ENCODE measurements at places on chromosomes 16 and 17. TPM values are rescaled to one million over a fixed set of nuclear protein-coding genes. Genes with fewer than 3 reads are reported as not detected.

Gene ERN2
- 0.05 TPM for polyA plus RNA-seq

Gene WRAP53
- polyA plus RNA-seq, result 8.2 TPM

Gene UMOD
- polyA plus RNA-seq, result not detected

Gene SMIM22
- 3.2 TPM for polyA plus RNA-seq

Gene PRDM7
- not detected for polyA plus RNA-seq

Gene SLC47A1
- polyA plus RNA-seq, result 0.96 TPM

GRCh38 chr16:8537691-8538342, 52.5 kb downstream of the TMEM114 start:
- H3K27me3 ChIP-seq, result no peaks in the 10 kb centered on the region
- no peak for DNase-seq
- no peaks in the 10 kb centered on the region for H3K4me1 ChIP-seq
- no peak overlapping the region for H3K4me3 ChIP-seq

GRCh38 chr17:61658183-61658582, 67.2 kb upstream of the NACA2 start:
- H3K27me3 ChIP-seq, result no peaks in the 10 kb centered on the region
- no peaks in the 10 kb centered on the region for H3K36me3 ChIP-seq
- DNase-seq, result no peak
- H3K27ac ChIP-seq, result no peak overlapping the region
- H3K4me1 ChIP-seq, result no peaks in the 10 kb centered on the region
- no peak overlapping the region for H3K4me3 ChIP-seq

GRCh38 chr17:76261421-76262215, 3.5 kb upstream of the UBALD2 start:
- peak; percentile 45 for DNase-seq
- no peak overlapping the region for H3K4me3 ChIP-seq
- H3K36me3 ChIP-seq, result no peaks in the 10 kb centered on the region
- H3K27ac ChIP-seq, result peak overlapping the region; percentile 82
- H3K4me1 ChIP-seq, result peaks cover 14% of the 10 kb centered on the region

DNA sequence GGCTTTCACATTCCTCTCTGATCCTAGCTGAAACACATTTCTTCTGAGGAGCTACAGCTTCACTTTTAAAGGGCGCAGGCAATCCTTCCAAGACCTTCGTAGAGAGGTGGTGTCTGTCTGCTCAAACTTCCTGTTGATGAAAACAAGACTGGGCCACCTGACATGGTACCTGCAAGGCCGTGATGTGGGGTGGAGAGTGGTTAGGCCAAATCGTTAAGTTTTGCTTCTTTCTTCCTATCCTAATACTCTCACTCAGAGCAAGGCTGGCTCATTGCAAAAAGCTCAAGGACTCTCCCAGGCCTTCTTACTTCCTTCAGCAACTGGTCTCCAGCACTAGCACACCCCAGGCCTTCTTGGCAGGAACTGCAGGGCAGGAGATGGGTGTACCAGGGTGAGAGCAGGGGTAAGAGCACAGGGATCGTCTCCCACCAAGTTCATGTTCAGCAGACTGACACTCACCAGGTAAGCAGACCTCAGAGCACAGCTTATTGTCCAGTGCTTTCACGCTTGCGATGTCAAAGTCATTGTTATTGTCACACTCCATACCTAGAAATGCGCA, 10.9 kb upstream of the FOXJ1 start:
- H3K27ac ChIP-seq, result no peak overlapping the region
- H3K4me1 ChIP-seq, result peaks cover 11% of the 10 kb centered on the region
- no peaks in the 10 kb centered on the region for H3K27me3 ChIP-seq
- no peak for DNase-seq

DNA sequence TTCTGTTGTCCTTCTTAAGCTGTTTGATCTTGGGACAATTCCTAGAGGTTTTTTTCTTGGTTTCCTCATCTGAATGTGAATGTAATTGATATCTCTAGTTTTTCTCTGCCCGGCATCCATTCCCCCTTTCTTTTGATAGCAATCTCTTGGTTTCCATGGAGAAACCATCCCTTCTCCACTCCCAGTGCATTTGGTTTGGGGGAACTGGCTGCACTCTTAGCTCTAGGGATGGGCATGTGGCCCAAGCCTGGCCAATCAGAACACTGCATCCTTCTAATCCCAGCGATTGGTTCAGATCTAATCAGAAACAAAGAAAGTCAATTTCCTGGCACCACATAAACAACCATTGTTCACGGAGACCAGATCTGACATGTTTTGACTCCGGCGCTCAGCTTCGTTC, 45.1 kb downstream of the IRX3 start:
- H3K36me3 ChIP-seq, result no peaks in the 10 kb centered on the region
- no peak overlapping the region for H3K4me3 ChIP-seq
- DNase-seq, result no peak

GRCh38 chr16:75244844-75245758, 6.3 kb downstream of the BCAR1 start:
- H3K27me3 ChIP-seq, result peaks cover 2% of the 10 kb centered on the region
- H3K4me3 ChIP-seq, result no peak overlapping the region
- peaks cover 96% of the 10 kb centered on the region for H3K4me1 ChIP-seq
- peak overlapping the region; percentile 95 for H3K27ac ChIP-seq
- peak; percentile 93 for DNase-seq
- peaks cover 40% of the 10 kb centered on the region for H3K36me3 ChIP-seq

DNA sequence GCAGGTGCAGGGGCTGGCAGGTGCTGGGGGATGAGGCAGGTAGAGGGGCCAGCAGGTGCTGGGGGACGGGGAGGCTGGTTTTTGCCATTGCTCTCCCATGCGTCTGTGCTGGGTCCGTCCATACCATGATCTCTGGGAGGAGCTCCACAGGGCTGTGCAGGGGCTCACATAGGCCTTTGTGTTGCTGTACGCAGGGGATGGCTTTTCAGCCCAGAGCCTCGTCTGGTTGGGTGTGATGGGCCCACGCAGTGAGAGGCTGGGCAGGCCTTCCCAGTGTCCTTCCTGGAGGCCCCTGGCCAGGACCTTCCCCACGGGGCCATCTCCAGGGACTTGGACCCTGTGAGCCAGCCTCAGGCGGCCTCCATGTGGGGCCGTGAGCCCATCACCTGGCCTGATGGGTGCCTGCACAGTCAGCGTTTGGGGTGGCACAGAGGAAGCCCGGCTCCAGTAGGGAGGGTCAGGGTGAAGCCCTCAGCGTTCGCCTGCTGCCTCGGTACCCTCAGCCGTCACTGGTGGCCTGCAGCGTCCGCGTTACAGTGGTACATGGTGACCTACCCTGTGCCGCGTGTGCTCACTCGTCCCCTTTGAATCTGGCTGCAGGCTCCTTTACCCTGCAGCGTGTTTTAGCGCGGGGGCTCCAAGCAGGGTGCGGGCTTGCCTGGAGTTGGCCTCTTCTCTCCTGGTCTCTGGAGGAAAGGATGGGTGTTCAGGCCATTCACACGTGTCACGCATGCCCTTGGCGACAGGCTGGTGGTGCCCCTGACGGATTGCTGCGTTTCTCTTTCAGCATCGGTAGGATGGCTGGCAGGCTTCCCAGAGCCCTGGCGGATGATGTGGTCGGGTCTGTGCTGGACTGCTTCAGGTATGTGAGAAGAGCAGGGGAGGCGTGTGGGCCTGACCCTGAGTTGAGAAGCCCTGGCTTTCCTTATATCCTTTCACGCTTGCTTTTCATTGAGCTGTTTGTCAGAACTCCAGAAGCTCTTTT, 30.6 kb downstream of the ZNF750 start:
- H3K27ac ChIP-seq, result no peak overlapping the region
- DNase-seq, result no peak
- H3K36me3 ChIP-seq, result peaks cover 57% of the 10 kb centered on the region
- no peak overlapping the region for H3K4me3 ChIP-seq

DNA sequence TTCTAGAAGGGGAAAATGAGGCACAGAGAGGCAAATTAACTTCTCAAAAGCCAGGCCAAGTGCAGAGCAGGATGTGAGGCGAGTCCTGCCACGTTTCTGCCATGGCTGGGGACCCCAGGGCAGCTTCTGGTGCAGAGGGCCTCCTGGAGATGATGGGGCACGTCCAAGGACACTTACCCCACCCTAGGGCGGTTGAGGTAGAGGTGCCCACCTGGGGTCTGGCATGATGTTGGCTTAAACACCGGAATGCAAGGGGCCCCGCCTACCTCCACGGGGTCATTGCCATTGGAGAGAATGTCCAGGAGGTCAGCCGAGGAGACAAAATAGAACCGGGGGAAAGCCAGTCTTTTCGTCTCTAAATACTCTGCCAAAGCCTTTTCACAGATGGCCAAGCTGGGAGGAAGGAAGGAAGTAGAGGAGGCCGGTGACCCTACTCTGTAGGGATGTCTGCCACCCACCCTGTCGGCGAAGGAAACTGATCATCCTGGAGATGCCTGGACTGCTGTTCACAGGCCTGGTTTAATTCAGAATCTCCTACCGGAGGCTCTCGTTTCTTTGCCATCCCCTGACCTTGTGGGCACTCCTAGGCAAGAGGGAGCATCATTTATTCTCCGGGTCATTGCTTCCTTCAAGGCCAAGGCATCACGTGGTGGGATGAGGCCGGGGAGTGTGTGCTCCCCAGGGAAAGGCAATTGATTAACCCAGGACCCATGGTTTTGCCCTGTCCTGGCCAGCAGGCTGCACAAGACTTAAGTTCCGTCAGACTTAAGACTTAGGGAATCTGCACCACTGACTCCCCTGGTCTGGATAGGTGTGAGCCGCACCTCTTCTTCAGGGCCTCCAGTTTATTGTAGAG, 70.5 kb downstream of the DNAH17 start:
- H3K36me3 ChIP-seq, result no peaks in the 10 kb centered on the region
- no peaks in the 10 kb centered on the region for H3K4me1 ChIP-seq
- H3K27ac ChIP-seq, result no peak overlapping the region
- H3K27me3 ChIP-seq, result peaks cover 2% of the 10 kb centered on the region

GRCh38 chr17:4764595-4764994, 7.1 kb upstream of the TM4SF5 start:
- H3K4me1 ChIP-seq, result no peaks in the 10 kb centered on the region
- no peaks in the 10 kb centered on the region for H3K36me3 ChIP-seq
- H3K27me3 ChIP-seq, result no peaks in the 10 kb centered on the region
- peak overlapping the region; percentile 5 for H3K27ac ChIP-seq
- no peak overlapping the region for H3K4me3 ChIP-seq
- DNase-seq, result peak; percentile 65

DNA sequence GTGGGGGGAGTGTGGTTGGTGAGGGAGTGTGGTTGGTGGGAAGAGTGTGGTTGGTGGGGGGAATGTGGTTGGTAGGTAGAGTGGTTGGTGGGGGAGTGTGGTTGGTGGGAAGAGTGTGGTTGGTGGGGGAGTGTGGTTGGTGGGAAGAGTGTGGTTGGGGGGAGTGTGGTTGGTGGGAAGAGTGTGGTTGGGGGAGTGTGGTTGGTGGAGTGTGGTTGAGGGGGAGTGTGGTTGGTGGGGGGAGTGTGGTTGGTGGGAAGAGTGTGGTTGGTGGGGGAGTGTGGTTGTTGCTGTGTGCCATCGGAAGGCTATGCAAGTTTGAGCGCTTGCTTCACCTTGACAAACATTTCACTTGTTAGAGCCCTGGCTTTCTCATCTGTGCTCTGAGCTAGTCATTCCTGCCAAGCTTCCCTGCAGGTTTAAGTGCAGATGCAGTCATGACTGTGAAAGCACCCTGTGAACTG, 20.1 kb downstream of the MINK1 start:
- H3K27me3 ChIP-seq, result no peaks in the 10 kb centered on the region
- peaks cover 17% of the 10 kb centered on the region for H3K4me1 ChIP-seq
- peaks cover 3% of the 10 kb centered on the region for H3K36me3 ChIP-seq
- no peak overlapping the region for H3K4me3 ChIP-seq
- no peak overlapping the region for H3K27ac ChIP-seq
- DNase-seq, result no peak

GRCh38 chr16:67862623-67863583, 9.9 kb upstream of the EDC4 start:
- peaks cover 49% of the 10 kb centered on the region for H3K4me1 ChIP-seq
- H3K36me3 ChIP-seq, result peaks cover 41% of the 10 kb centered on the region
- no peaks in the 10 kb centered on the region for H3K27me3 ChIP-seq

- H3K4me3 ChIP-seq, result no peak overlapping the region
- no peaks in the 10 kb centered on the region for H3K4me1 ChIP-seq
- DNase-seq, result no peak
- no peak overlapping the region for H3K27ac ChIP-seq
- no peaks in the 10 kb centered on the region for H3K27me3 ChIP-seq
Observed at GRCh38 chr16:20510323-20510722, 59.0 kb downstream of the ACSM2A start.

DNA sequence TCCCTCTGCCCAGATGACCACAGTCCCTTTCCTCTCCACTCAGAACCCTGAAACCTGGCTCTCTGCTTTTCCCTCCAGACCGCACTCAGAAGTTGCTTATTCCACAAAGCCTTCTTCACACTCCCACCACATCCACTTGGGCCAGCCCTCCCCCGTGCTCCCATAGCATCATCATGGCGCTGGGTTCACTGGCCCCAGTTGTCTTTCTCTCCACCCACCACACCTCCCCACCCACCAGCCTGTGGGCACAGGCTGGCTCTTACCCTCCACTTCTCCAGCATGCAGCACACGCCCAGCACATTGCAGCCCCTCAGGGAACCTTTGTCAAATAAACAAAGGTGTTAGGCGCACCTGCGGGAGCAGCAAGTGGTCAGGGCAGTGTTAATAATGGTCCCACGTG, 130.0 kb downstream of the KATNIP start:
- H3K4me3 ChIP-seq, result no peak overlapping the region
- no peak for DNase-seq

GRCh38 chr17:81428516-81428915, 33.3 kb downstream of the BAHCC1 start:
- H3K4me3 ChIP-seq, result no peak overlapping the region
- H3K36me3 ChIP-seq, result no peaks in the 10 kb centered on the region
- no peak overlapping the region for H3K27ac ChIP-seq
- no peak for DNase-seq

DNA sequence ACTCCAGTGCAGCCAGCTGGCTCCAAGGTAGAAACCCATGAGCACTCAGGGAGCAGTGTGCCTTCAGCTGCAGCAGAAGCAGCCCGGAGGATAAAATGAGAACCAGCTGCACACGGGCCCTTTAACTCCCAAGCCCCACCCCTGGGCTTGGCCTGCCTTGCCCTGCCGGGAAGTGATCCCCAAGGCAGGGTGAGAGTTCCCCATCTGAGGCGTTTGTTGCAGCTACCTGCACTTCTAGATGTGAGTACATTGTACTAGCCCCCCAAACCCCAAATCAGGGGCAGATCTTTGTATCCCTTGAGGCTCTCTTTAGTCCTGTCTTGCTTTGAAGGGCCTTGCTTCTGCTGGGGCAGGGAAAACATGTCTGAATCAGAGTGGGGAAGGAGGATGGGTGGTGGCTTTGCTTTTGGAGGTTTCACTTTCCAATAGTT, at the start of gene MVP:
MVP (plus strand) TSS at position 192 of the 431 bp plus-strand sequence. CDS start 10,088 bp downstream, outside the sequence.
- peak within 1 kb of the TSS; percentile 92 for H3K27ac ChIP-seq

GRCh38 chr16:85202631-85203461, 90.6 kb upstream of the CIBAR2 start:
- DNase-seq, result peak; percentile 84
- peaks cover 3% of the 10 kb centered on the region for H3K36me3 ChIP-seq
- no peaks in the 10 kb centered on the region for H3K27me3 ChIP-seq
- peak overlapping the region; percentile 60 for H3K27ac ChIP-seq
- H3K4me3 ChIP-seq, result no peak overlapping the region

- H3K27me3 ChIP-seq, result no peaks in the 10 kb centered on the region
- no peak overlapping the region for H3K4me3 ChIP-seq
- H3K27ac ChIP-seq, result no peak overlapping the region
- H3K4me1 ChIP-seq, result peaks cover 14% of the 10 kb centered on the region
Observed at GRCh38 chr17:82198092-82198491, 14.6 kb downstream of the CCDC57 start.

DNA sequence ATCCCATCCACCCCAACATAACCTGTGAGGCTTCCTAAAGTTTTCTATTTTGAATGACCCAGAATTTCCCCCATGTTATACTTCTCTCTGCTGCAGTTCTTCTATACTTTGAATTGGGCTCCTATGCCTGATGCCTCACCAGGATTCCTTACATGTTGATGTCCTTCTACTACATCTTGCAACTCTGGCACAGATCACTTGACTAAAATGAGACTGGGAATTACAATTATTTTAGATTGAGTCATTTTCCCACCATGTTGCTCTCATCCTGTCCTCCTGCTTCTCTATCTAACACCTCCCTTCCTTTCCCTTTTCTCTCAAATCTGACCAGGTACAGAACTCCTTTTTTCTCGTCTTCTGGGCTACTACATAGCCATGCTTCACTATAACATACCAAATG, 314.0 kb upstream of the KCNJ16 start:
- no peaks in the 10 kb centered on the region for H3K4me1 ChIP-seq
- no peak for DNase-seq
- H3K27ac ChIP-seq, result no peak overlapping the region
